ENCODE measurements at places on chromosomes 2 and 18.

- DNase-seq = no peak
These were observed 43.4 kb upstream of the NEUROD1 start for GRCh38 chr2:181723731-181724130.

GRCh38 chr2:240425236-240425615 is 10.2 kb upstream of the GPC1 start:
- no peak for DNase-seq

DNA sequence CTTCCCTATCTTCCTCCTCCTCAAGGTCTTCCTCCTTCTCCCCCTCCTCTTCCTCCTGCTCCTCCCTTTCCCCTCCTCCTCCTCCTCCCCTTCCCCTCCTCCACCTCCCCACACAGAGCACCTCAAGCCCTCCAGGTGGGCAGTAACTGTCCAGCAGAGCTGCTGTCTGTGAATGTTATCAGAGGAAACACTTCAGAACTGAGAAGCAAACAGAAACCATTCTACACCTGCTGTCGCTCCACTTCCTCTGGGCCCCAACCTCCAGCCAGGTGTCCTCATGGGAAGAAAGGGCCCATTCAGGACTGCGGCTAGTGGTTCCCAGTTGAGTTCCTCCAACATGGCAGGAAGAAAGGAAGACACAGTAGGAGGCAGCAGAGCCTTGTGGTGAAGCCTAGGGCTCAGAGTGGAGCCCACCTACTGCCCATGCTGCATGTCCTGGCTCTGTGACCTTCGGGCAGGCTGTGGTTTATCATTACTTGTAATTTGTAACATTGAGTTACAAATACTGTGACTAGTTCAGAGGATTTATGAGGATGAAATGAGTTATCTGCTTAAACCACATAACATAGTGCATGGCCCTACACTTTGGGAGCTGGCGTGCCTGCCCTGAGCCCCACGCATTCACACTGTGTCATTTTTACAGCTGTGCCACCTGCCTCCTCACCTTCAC is 165.9 kb upstream of the ID2 start:
- DNase-seq = peak; percentile 39

DNA sequence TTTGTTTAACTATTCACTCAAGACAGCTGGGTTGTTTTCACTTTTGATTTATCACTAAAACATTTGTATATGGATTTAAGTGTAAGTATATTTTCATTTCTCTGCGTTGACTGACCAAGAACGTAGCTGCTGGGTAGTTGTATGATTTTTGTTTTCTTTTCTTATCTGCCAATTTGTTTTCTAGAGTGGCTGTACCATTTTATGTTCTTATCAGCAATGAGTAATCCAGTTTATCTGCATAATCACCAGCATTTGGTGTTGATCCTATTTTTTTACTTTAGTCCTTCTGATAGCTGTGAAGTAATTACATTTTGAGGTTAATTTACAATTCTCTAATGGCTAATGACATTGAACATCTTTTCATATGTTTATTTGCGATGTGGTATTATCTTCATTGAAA is 1178.4 kb upstream of the TMEFF2 start:
- no peak for DNase-seq

GRCh38 chr2:210399440-210400041 is 77.0 kb downstream of the LANCL1 start:
- no peak for DNase-seq

DNA sequence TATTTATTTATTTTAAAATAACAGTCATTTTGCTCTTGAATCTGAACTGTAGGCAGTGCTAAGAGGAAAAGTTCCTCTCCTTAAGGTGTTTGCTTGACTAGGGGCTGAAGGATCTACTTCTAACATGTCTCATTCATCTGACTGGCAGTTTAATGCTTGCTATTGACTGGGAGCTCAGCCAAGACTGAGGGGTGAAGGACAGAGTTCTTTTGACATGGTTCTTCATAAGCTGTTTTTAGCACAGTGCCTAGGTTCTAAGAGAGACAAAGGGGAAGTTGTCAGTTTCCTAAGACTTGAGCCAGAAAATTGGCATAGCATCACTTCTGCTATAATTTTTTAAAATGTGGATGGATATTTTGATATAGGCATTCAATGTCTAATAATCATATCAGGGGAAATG is 73.0 kb downstream of the COMMD1 start:
- no peak for DNase-seq

DNA sequence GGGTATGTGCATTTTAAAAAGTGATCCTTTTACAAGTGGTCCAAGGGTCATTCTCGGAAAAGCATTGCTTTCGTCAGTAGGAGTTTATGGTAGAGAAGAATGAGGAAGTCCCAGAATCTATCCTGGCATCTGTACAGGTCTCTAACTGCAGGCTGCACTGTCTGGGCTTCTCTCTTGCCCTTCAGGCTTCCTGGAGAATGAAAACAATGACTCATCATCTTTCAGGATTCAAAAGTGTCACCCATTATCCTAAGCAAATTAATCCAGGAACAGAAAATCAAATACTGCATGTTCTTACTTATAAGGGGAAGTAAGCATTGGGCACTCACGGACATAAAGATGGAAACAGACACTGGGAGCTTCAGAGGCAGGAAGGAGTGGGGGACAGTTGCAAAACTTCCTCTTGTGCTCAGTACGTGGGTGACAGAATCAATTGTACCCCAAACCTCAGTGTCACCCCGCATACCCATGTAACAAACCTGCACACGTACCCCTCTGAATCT is 60.2 kb upstream of the TXNDC2 start:
- no peak for DNase-seq

DNA sequence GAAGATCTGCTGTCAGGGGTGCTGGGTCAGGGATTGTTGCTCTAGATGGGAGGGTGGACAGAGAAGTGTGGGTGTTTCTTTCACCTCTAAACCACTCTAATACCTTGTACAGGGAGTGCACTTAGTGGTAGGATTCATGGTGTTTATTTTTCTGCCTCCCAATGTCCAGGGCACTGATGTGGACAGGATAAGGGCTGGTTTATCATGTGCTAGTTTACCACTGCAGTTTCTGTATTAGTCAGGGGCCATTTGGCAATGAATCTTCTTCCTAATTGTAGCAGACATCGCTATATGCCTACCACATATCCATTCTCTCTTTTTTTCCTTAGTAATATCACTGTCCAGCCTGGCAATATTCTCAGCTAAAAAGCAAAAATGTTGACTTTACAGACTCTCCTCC is 50.3 kb upstream of the LRRTM1 start:
- no peak for DNase-seq

- DNase-seq = no peak
These were observed 317.3 kb downstream of the DCDC2C start for GRCh38 chr2:4020649-4021048.

DNA sequence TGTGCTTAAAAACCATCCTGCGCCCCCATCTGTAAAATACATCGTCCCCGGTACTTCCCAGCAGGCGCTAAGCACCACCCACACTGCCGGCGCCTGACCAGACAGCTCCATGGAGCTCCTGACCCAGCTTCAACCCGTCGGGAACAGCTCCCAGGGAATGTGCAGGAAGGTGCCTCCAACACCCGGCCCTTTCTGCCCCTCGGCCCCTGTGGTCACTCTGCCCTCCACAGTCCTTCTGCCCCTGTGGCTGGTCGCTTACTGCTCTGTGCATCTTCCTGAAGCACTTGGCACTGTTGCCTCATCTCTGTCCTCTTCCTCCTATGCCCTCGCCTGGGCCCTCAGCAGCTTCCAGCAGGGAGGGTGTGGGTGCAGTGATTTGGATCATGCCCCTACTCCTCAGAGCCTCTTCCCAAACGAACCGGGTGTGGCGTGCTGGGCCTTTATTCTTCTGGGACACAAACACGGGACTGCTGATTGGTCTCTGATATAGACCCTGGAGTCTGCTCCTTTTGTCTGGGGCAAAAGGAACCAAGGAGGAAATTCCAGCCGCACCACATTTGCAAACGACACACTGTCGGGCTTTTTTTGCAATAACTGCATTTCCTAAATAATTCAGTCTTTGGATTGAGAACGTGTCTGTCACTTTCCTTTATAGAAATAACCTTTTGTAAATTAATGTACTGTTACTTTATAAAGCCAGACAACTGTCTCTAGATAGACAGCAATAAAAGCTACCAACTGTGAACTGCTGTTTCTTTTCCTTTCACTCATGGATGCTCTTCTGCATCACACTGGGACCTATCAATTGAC is 65.9 kb downstream of the ADI1 start:
- no peak for DNase-seq

- DNase-seq = peak; percentile 33
These were observed 27.6 kb downstream of the PAX8 start for GRCh38 chr2:113251118-113251517.

- no peak for DNase-seq
These were observed 103.4 kb downstream of the LDLRAD4 start for GRCh38 chr18:13321923-13322322.

DNA sequence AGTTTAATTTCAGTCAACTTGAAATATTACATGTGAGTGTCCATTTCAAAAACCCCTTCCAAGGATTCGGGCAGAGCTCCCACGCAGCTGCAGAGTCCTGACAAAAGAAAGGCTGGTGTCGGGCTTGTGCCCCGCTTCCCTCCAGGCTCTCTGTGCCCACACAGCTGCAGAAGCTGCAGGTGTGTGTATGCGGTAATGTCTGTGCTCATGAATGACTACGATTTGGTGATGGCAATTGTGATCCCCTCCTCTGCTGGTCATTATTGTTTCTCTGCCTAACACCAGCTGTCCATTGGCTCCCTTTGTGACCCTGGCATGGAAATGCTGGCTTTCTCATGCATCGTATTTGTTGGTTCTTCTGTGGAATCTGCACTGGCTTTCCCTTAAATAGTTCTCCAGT is 224.8 kb downstream of the NUP35 start:
- no peak for DNase-seq

GRCh38 chr2:196963961-196964360 is 37.5 kb upstream of the PGAP1 start:
- DNase-seq = no peak

DNA sequence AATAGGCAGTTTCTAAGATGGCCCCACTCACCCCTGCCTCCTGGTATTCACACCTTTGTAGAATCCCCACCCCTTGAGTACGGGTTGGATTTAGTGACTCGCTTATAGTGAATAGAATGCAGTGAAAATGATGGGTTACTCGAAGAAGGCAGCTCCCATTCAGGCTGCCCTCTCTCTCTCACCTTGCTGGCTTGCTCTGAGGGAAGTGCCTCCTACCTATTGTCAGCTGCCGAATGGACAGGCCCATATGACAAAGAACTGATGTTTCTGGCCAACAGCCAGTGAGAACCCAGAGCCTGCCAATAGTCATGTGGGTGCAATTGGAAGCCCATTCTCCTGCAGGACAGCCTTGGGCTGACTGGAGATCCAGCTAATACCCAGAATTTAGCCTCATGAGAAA is 22.1 kb upstream of the RNF103 start:
- DNase-seq = no peak

DNA sequence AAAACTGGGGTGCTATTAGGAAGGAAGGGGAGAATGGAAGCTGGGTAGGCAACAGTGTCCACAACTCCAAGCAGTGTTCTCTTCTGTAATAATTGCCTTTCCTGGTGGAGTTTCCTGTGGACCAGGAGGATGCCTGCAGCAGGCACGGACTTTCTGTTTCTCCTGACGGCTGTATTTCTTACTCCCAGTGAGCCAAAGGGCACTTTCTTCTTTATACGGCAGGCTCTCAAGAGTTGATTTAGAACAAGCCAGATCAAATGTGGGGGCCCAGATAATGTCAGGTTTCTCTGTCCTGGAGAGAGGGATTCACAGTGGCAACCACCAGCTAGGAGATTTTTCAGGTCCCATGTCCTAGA is 13.0 kb upstream of the PROC start:
- no peak for DNase-seq

DNA sequence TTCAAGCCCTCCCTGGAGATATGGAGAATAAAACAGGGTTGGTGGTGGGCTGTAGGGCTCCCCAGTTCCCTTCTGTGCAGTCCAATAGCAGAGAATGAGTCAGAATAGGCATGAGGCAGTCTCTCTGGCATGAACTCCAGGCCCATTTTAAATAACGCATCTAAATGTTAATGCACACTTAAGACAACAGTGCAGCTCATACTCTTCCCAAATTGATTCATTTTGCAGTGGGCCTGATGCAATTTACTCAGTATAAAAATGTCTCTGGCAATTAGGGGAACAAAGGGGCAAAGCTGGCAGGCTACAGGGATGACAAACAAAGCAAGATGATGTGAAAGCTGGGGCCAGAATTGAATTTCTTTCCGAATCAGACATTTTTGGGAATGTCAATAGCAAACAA is 402.8 kb downstream of the CLIP4 start:
- DNase-seq = no peak

- no peak for DNase-seq
These were observed 81.1 kb downstream of the TMEM17 start for GRCh38 chr2:62424899-62425298.

DNA sequence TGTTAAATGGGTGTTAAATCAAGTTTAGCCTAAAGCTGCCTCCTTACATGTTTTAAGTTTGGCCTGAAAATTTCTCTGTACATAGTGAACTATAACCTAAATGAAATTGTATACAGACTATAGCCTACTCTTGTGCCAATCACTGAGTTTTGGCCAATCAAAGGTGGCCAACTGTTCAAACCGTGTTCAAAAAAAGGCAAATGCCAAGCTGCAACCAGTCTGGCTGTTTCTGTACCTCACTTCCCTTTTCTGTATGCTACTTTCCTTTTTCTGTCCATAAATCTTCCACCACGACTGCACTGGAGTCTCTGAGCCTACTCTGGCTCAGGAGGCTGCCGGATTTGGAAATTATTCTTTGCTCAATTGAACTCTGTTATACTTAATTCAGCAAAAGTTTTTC is 121.0 kb downstream of the SPOPL start:
- DNase-seq = no peak

- no peak for DNase-seq
These were observed 55.3 kb downstream of the VWA3B start for GRCh38 chr2:98142106-98142791.

DNA sequence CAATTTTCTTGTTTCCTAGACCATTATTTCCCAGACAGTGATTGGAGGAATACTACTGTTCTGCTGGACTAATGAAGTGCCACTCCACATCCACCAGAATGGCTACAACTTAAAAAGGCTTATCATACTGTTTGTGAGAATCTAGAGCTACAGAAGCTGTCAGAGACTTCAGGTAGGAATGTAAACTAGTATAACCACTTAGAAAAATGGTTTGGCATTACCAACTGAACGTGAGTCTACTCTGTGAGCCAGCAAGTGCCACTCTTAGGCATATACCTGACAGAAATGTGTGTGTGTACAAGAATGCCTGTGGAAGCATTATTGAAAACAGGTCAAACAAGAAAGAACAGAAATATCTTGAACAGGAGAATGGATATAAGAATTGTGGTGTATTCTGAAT is 4.2 kb upstream of the SCN3A start:
- DNase-seq = no peak

- no peak for DNase-seq
These were observed 438.7 kb upstream of the MYT1L start for GRCh38 chr2:2769481-2770431.

All from stimulated activated naive CD8-positive, alpha-beta T cell treated with anti-CD3 and anti-CD28 coated beads, Interleukin-15, Interleukin-2, amounts not matched to agents 100 U/mL and 50 U/mL, for 24 hours (primary cell).